Effector memory CD4-positive, alpha-beta T cell (primary cell): ENCODE measurements at places on chromosomes 1 and 21.

- no peak overlapping the region for H3K4me3 ChIP-seq
- H3K36me3 ChIP-seq = no peaks in the 10 kb centered on the region
- DNase-seq = no peak
Observed at GRCh38 chr1:145805057-145805456, 18.8 kb downstream of the RNF115 start.

- no peak overlapping the region for H3K27ac ChIP-seq
- no peak overlapping the region for H3K4me3 ChIP-seq
- H3K36me3 ChIP-seq = no peaks in the 10 kb centered on the region
- no peak for DNase-seq
- H3K27me3 ChIP-seq = no peaks in the 10 kb centered on the region
- H3K4me1 ChIP-seq = no peaks in the 10 kb centered on the region
Observed at GRCh38 chr1:30899577-30900389, 8.8 kb downstream of the SDC3 start.

DNA sequence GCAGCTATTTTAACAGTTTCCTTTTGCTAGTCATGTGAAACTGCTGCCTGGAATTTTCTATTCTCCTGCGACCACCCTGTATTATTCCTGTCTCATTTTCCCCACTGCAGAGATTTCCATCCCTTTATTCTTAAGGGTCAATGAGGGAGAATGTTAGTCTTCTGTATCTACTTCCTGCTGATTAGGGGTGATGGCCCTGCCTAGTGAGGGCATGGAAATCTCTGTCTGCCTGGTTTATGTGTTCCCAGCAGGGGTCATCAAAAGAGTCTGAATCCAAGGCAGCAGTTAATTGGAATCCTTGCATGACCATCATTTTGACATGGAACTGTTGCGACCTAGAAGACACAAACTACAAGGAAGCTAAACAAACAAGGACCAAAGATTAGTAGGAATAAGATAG lies 325.2 kb downstream of the PLPP3 start:
- H3K27ac ChIP-seq = no peak overlapping the region
- no peak overlapping the region for H3K4me3 ChIP-seq
- DNase-seq = no peak
- H3K27me3 ChIP-seq = no peaks in the 10 kb centered on the region
- H3K4me1 ChIP-seq = no peaks in the 10 kb centered on the region

DNA sequence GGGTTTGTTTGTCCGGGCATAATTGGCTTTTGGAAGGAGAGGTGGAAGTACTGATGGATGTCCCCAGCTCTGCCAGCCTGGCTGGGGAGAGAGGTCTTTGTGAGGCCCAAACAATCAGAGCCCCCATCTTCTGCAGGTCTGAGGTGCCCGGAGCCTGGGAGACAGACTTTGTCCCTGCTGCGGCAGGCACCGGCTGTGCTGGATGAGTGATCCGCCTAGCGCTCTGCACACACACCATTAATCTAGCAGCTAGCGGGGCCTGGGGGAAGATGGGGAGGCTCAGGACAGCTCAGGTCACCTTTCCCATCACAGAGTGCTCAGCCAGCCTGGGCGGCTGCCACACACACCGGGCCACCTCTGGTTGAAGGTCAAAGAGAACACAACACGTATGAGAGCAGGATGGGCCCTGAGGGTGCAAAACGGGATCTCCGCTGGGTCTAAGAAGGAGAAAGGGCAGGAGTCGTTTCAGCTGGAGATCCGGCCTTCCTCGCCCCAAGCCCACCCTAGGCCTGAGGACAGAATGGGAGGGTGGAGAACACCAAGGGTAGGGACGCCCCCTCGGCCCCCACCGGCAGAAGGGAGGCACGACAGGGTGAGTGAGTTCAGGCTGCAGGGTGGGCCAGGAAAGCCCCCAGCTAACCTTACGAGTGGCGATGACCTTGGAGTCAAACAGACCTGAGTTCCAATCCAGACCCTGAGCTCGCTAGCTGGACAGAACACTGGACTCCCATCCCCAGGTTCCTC lies 341.8 kb downstream of the NPHP4 start:
- H3K36me3 ChIP-seq = no peaks in the 10 kb centered on the region
- no peaks in the 10 kb centered on the region for H3K27me3 ChIP-seq
- H3K4me1 ChIP-seq = no peaks in the 10 kb centered on the region

DNA sequence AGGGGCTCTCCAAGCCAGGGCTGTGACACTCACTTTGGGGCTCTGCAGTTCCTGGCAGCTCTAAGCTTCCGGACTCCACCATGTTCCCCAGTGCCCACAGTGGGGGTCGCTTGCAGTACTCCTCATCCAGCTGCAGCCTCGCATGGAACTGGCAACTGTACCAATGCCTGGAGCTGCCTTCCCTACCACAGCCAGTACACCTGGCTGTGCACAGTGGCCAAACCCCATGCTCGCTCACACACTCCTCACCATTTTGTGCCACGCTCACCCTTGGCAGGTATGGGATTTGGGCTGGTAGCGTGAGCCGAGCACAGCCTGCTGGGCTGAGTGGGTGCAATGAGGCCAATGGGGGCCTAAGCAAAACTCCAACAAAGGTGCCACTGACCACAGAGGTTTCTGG lies 1369.9 kb downstream of the KCNT2 start:
- no peak overlapping the region for H3K4me3 ChIP-seq
- no peaks in the 10 kb centered on the region for H3K36me3 ChIP-seq
- no peak overlapping the region for H3K27ac ChIP-seq
- no peaks in the 10 kb centered on the region for H3K27me3 ChIP-seq
